NT2/D1 (cell line): ENCODE measurements at places on chromosomes 13 and 19.

DNA sequence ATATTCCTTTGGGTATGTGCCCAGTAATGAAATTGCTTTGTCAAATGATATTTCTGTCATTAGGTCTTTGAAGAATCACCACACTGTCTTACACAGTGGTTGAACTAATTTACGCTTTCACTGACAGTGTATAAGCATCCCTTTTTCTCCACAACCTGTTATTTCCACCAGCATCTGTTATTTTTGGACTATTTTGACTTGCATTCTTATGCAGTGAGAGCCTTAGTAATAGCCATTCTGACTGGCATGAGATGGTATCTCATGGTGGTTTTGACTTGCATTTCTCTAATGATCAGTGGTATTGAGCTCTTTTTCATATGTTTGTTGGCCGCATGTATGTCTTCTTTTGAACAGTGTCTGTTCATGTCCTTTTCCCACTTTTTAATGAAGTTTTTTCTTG lies 92.0 kb upstream of the SPATA13 start:
- no peak for DNase-seq

- DNase-seq: no peak
Observed at GRCh38 chr13:111661776-111662175, 341.3 kb downstream of the TEX29 start.

DNA sequence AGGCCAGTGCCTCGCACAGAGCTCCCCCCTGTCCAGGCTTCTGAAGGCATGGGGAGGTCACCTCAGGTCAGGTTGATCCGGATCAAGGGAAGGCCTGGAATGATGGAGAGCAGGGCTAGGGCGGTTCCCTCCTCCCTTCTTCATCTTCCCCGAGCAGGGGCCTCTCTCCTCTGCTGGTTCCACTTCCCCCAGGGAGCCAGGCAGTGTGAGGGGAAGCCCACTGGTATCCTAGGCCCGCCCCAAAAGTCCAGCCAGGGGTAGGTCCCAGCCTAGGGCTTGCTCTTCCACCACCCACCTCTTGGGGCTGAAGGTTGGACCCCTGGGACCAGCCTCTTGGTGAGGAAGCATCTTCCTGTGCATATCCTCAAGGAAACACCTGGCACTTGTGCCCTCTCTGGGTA lies 16.4 kb upstream of the PRR19 start:
- DNase-seq: no peak

GRCh38 chr13:97366172-97366688 lies 67.7 kb upstream of the RAP2A start:
- DNase-seq: no peak
